ENCODE measurements at places on chromosomes 1 and 21. TPM values are rescaled to one million over a fixed set of nuclear protein-coding genes. Genes with fewer than 3 reads are reported as not detected.

PTGER3 gene
- total RNA-seq, result 4.7 TPM

PADI2 gene
- total RNA-seq, result 5.6 TPM

OVAAL gene
- total RNA-seq, result not detected

PCNT gene
- 30.8 TPM for total RNA-seq

KIRREL1 gene
- total RNA-seq, result 51.6 TPM

FCER1G gene
- total RNA-seq, result not detected

ZFP69B gene
- 9.5 TPM for total RNA-seq

ACKR1 gene
- total RNA-seq, result 0.17 TPM

SEC22B gene
- 30.0 TPM for total RNA-seq

RPF1 gene
- 34.1 TPM for total RNA-seq
